ENCODE measurements at places on chromosomes 13 and 19.

GRCh38 chr13:37059848-37060192, 332 bp upstream of the SUPT20H start:
- no peak for DNase-seq

- peak; percentile 92 for DNase-seq
Measured at GRCh38 chr19:23758187-23759074, at the start of gene ZNF681. ZNF681 (minus strand) TSS chr19:23758891; CDS start chr19:23758749, 142 bp downstream.

DNA sequence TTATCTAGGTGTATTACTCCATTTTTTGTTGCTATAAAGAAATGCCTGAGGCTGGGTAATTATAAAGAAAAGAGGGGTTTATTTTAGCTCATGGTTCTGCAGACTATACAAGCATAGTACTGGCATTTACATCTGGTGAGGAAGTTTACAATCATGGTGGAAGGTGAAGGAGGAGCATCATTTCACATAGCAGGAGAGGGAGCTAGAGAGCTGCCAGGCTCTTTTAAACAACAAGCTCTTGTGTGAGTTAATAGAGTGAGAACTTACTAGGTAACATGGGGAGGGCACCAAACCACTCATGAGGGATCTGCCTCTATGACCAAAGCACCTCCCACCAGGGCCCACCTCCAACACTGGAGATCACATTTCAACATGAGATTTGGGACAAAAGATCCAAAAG, 221.7 kb upstream of the GPC6 start:
- DNase-seq: peak; percentile 24

GRCh38 chr13:50942630-50943311, 33.2 kb downstream of the RNASEH2B start:
- no peak for DNase-seq

DNA sequence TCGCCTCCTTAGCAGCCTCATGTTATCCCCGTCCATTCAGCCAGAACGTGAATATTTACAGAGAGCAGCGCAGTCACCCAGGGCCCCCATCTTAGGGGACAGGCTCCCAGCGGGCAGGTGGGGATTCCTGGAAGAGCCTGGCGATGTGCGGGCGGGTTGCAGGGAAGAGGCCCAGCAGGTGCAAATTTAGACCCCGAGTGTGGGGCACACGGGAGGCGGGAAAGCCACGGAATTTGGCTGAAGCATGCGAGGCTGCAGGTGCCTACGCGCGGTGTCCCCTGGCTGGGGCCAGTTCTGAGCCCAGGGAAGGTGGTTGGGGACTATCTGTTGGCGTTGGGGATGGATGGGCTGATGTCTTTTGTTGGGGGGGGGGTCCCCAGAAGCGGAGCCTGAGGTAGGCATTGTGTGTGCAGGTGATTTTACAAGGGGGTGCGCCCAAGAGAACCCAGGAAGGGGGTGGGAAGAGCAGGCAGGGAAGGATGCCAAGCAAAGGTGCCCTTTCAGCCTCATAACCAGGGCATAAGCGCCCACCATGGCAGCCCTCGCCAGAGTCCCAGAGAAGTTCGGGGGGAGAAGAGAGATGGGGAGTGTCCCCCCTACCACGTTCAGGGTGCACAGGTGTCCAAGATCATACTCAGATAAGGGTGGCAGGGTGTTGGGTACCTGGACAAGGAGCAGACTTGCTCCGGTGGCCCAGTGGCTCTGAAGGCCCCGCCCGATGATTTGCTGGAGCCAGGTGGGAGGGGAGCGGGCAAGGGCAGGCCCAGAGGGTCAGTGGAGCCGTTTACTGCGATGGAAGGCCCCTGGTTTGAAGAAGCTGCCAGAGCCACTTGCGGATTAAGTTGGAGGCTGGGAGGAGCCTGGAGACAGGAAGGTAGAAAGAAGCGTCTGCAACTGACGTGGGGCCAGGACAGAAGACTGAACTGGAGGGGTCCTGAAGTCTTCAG, 1.2 kb downstream of the TPGS1 start:
- no peak for DNase-seq

GRCh38 chr19:47100290-47100689, 13.3 kb downstream of the ZC3H4 start:
- no peak for DNase-seq

DNA sequence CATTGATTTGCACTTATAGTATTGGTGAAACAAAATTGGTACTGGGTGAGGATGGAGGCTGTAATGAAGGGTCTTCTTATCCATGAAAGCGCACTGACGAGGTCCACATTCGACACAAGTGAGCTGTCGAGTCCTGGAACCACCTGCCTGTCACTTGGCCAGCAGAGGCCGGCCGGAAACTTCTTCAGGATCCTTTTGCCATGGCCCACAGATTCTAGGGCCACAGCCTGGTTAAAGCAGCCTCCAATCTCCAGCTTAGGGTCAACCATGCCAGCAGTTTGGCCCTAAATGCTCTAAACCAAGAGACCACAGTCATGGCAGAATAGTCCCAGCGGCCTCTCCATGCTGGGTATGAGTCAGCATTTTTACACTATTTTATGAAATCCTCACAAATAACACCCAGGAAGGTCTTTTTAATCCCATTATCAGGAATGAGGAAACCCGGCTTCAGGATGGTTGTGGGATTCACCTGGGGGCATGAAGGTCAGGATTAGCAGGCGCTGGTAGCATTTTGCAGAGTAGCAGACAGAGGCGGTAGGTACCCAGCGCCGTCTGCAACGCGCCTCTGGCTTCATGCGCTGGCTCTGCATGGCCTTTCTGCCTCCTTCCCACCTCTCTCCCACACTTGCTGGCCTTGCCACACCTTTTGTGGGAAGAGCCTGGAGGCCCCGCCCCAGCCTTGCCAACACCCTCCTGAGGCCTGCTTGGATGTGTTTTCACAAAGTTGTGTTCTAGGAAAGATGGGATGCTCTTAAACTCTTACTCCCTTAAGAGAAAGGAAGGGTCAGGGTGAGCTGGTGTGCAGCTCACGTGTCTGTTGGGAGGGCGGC, 15.2 kb downstream of the GAS6 start:
- DNase-seq: no peak

DNA sequence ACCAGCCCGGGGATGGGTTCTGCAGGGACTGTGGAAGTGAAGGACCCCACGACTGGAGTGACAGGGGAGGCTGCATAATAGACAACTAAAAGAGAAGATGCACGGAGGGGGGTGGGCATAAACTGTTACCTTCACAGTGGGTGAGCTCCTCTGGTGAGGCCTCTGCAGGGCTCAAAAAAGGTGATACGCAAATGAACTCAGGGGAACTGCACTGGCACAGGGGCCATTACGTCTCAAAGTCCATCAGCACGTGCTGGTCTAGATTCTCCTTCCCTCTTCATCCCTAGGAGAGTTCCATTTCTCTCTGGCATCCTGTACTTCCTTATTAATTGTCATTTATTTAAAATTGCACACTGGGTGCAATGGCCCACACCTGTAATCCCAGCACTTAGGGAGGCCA, 8.1 kb upstream of the FFAR2 start:
- DNase-seq: no peak

DNA sequence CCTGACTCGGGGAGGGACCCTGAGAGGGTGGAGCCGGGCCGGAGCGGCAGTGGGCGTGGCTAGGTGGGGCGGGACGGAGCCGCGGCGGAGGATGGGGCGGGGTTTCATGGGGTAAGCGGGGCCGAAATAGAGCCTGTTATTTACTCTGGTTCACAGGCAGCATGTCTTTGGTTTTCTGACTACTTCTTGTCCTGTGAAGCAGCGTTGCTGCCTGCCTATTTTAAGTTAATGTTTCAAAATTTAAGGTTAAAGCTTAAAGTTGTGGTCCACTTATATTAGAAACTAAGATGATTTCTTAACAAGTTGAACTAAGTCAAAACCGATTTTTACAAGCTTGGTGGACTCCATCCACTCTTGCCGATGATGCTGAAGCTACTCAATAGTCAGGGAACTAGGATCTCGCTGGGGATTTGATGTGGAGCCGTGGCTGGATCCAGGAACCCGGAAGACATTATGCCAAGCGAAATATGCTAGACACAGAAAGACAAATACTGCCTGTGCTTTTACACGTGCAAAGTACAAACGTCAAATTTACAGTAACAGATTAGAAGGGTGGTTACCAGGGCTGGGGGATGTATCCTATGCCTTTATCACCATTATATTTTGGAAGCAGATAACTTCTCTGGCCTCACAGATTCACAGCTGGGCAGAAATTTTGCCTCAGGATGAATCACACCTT, 433 bp upstream of the ZNF616 start:
- no peak for DNase-seq

GRCh38 chr13:67438465-67438864, 208.3 kb upstream of the PCDH9 start:
- DNase-seq: peak; percentile 16

DNA sequence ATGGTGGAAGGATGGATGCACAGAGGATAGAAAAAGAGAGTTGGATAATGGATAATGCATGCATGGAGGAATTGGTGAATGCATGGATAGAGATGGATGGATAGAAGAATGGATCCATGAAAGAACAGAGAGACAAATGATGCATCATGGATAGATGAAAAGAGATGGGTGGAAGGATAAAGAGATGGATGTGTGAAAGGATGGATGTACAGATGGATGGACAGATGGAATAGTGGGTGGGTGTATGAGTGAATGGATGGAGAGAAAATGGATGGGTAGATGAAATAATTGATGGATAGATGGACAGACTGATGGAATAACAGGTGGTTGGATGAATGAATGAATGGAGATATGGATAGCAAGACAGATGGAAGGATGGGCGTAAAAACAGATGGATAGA, 25.7 kb downstream of the OLFM2 start:
- DNase-seq: no peak

DNA sequence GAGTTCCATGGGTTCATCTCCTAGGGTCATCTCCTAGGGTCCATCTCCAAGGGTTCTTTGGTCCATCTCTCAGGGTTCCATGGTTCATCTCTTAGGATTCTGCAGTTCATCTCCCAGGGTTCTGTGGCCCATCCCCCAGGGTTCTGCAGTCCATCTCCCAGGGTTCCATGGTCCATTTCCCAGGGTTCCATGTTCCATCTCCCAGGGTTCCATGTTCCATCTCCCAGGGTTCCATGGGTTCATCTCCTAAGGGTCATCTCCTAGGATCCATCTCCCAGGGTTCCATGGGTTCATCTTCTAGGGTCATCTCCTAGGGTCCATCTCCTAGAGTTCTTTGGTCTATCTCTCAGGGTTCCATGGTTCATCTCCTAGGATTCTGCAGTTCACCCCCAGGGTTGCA, 4.9 kb downstream of the TMEM59L start:
- DNase-seq: no peak

DNA sequence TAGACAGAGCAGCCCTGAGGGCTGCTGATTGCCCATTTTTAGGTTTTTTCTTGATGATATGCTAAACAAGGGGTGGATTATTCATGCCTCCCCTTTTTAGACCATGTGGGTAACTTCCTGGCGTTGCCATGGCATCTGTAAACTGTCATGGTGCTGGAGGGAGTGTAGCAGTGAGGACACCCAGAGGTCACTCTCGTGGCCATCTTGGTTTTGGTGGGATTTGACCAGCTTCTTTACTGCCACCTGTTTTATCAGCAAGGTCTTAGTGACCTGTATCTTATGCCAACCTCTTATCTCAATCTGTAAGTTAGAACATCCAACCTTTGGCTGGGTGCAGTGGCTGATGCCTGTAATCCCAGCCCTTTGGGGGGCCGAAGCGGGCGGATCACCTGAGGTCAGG, 148.0 kb downstream of the PTPRS start:
- DNase-seq: no peak

- no peak for DNase-seq
Measured at GRCh38 chr13:113196970-113197737, 11.3 kb downstream of the PCID2 start.

DNA sequence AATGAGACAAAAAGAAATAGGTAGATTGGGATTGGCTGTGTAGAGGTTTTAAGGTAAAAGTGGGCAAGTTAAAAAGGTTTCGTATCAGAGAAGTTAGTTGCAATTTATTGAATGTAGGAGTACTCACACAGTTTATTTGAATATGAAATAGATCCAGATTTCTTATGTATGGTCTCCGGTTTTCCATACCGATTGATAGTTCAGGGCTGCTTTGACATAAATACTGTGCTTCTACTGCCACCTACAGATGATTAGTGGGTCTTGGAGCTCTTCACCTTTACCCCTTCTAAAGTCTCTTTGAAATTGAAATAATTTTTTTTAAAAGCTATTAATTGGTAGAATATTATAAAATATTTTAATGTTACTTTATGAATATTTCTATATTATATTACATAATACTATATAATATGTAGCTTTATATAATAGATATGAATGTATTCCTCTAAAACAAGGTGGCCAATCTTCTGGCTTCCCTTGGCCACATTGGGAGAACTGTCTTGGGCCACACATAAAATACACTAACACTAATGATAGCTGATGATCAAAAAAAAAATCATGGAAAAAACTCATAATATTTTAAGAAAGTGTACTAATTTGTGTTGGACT, 7.7 kb upstream of the GPR18 start:
- peak; percentile 22 for DNase-seq

GRCh38 chr19:14654786-14655560, 19.7 kb downstream of the ADGRE3 start:
- DNase-seq: no peak

- no peak for DNase-seq
Measured at GRCh38 chr19:6717441-6717971, 2.9 kb downstream of the C3 start.

GRCh38 chr19:2126879-2127518, 24.4 kb downstream of the AP3D1 start:
- DNase-seq: no peak

GRCh38 chr13:75250526-75251178, 231.3 kb downstream of the TBC1D4 start:
- no peak for DNase-seq

DNA sequence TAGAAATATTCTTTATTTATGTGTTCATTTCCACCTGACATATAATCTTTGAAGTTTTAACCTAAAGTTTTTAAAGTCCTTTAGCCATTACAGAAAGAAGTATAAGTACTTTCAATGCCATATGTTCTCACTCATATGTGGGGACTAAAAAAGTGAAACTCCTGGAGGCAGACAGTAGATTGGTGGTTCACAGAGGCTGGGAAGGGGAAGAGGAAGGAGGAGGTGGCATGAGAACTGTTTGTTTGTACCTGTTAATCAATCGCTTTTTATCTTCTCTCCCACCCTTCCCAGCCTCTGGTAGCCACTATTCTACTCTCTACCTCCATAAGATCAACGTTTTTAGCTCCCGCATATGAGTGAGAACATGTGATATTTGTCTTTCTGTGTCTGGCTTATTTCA, 131.1 kb downstream of the MYO16 start:
- no peak for DNase-seq

DNA sequence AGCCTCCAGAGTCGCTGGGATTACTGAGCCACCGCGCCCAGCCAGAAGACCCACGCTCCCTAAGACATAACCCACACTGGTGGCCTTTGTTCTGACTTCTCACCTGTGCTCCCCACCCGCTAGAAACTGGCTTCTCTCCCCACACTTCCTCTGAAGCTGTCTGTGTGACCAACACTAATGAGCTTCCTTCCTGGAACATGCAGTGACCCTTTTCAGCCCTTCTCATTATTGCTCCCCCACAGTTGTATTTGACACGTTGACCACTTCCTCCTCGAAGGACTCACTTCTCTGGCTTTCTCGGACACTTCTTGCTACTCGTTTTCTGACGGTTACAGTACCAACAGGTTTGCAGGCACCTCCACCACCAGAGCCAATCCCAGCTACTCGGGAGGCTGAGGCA, 10.9 kb downstream of the NCR1 start:
- no peak for DNase-seq
